Kidney (tissue), 22 donors: ENCODE measurements at places on chromosomes 6 and 20. TPM values are rescaled to one million over a fixed set of nuclear protein-coding genes. Genes with fewer than 3 reads are reported as not detected.

DNA sequence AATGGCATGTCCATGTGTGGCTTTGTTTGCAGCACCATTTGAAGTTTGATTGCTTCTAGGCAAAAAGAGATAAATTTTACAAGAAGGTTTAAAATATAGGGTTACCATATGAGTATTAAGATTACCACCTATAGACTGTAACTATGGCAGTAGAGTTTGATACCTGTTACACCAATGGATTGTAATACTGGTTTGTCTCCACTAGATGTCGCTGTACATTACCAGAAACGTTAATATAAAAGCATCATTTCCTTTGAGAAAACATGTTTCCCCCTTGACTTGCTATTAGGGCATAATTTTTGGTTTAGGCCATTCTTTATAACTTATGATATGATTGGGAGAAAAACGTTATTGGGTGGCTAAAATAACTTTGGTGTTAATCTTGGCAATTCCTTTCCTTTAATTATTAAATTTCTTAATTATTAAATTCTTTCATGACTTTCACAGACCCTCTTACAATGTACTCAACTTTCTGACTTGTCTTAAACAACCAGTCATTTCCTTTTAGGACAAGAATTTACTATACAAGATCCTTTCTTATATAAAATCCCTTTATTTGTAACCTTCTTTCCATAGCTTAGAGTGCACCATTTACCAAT is 42.8 kb downstream of the HLA-DPB1 start:
- no peak overlapping the region for H3K27ac ChIP-seq
- no peaks in the 10 kb centered on the region for H3K36me3 ChIP-seq
- H3K27me3 ChIP-seq: peaks cover 3% of the 10 kb centered on the region
- no peaks in the 10 kb centered on the region for H3K4me1 ChIP-seq
- no peak overlapping the region for H3K4me3 ChIP-seq

DNA sequence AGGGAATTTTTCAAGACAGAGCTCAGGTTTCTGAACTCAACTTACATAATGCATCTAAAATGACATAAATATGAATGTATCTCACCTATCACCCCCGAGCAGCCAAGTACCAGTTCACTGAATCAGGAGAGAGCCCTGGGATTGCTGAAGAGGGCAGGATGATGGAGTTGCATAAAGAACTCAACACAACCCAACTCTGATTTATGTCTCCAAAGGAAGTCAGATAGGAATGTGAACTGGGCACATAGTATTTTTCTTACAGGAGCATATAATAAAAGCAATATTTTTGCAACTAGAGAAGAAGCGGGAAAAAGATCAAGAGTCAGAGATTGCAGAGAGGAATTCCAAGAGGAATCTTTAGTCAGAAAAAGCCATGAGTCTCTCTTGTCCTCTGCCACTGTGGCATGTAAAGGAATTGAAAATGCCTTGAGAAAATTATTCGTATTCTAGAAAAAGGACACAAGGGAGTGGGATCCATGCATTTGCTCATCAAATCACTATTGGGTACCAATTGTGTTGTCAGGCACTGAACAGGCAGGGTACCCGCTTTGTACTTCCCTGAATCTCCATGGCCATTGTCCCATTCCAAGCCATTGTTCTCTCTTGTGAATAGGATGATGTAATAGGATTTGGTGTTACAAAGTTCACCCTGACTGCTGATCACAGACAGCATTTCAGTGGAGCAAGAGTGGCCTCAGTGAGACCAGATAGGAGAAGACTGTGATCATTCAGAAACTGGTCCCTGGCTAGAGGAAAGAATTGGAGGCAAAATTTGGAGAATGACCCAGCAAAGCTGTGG is 16.3 kb downstream of the RIN2 start:
- H3K27me3 ChIP-seq: no peaks in the 10 kb centered on the region
- H3K4me3 ChIP-seq: no peak overlapping the region
- peaks cover 18% of the 10 kb centered on the region for H3K4me1 ChIP-seq
- H3K27ac ChIP-seq: no peak overlapping the region
- DNase-seq: no peak

Gene ANKEF1
- 6.6 TPM for total RNA-seq

Gene PTCRA
- not detected for total RNA-seq

Gene BNIP5
- 0.44 TPM for total RNA-seq

- no peaks in the 10 kb centered on the region for H3K27me3 ChIP-seq
- no peak overlapping the region for H3K27ac ChIP-seq
- no peak overlapping the region for H3K4me3 ChIP-seq
- DNase-seq: no peak
- H3K36me3 ChIP-seq: peaks cover 6% of the 10 kb centered on the region
These were observed 17.2 kb downstream of the MCM9 start for GRCh38 chr6:118917546-118918328.

Gene TBC1D22B
- 12.8 TPM for total RNA-seq

GRCh38 chr6:99822741-99823512 is 171.1 kb downstream of the MCHR2 start:
- H3K36me3 ChIP-seq: no peaks in the 10 kb centered on the region
- no peak overlapping the region for H3K27ac ChIP-seq
- no peaks in the 10 kb centered on the region for H3K27me3 ChIP-seq
- no peak for DNase-seq

- H3K27ac ChIP-seq: no peak overlapping the region
- no peak for DNase-seq
- no peaks in the 10 kb centered on the region for H3K36me3 ChIP-seq
- no peak overlapping the region for H3K4me3 ChIP-seq
These were observed 81.8 kb downstream of the PHACTR1 start for GRCh38 chr6:12798326-12798725.

DNA sequence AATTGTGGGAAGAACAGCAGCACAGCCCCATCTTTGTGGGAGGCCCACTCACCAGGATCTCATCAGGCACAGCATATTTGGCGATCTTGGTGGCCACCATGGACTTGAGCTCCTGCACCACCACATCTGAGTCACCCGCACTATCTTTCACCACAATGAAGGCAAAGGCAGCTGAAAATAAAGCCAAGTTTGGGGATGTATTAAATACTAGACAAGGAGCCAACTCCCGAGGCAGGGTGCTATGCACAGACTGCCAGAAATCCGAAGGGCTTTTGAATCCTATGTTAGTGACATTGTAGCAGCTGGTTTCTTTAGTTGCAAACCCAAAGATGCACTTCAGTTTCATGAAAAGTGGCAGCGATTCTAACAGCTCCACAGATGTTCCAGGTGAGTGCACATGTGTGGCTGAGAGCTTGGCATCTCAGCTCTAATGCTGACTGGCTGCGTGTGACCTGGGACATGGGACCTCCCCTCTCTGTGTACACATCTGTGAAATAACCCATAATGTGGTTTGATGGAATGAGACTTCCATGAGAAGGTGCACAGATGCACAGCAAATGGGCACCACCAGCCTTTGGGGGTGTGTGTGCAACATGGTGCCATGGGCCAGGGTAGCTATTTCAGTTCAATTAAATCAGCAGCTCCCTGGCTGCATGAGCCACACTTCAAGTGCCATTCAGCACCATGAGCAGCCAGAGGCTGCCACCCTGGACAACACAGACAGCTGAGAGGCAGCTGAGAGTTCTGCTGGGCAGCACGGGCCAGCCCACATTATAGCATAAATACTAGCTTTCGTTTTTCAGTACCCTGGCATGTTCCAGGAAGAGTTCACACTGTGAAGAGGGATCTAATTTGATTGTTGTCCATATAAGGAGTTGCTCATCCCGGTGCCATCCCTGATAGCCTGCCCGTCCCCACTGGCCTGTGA is 16.9 kb upstream of the APMAP start:
- H3K4me3 ChIP-seq: no peak overlapping the region
- H3K27me3 ChIP-seq: no peaks in the 10 kb centered on the region
- H3K36me3 ChIP-seq: peaks cover 87% of the 10 kb centered on the region
- no peak overlapping the region for H3K27ac ChIP-seq
- peaks cover 5% of the 10 kb centered on the region for H3K4me1 ChIP-seq

GRCh38 chr6:143125455-143125854 is 64.8 kb downstream of the AIG1 start:
- H3K4me1 ChIP-seq: no peaks in the 10 kb centered on the region
- no peak overlapping the region for H3K4me3 ChIP-seq
- no peak for DNase-seq
- no peaks in the 10 kb centered on the region for H3K36me3 ChIP-seq
- no peak overlapping the region for H3K27ac ChIP-seq
- H3K27me3 ChIP-seq: no peaks in the 10 kb centered on the region

DNA sequence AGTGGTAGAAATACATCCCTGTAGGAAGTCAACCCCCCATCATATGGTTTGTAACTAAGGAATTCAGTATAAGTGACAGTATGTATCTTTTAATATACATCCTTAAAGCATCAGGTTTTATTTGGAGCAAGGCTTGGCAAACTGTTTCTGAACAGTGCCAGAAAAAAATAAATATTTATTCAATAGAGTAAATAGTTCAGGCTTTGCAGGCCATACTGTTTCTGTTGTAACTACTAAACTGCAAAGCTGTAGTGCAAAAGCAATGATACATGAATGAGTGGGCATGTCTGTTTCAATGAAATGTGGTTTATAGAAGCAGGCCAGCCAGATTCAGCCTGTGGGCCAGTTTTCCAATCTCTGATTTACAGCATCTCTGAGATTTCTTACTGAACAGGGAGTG is 977 bp downstream of the MEI4 start:
- no peak overlapping the region for H3K4me3 ChIP-seq
- no peaks in the 10 kb centered on the region for H3K27me3 ChIP-seq
- no peak overlapping the region for H3K27ac ChIP-seq
- no peaks in the 10 kb centered on the region for H3K36me3 ChIP-seq
- no peak for DNase-seq
- H3K4me1 ChIP-seq: no peaks in the 10 kb centered on the region

Gene SNAP25
- 6.2 TPM for total RNA-seq

- no peaks in the 10 kb centered on the region for H3K4me1 ChIP-seq
- no peak overlapping the region for H3K27ac ChIP-seq
- no peaks in the 10 kb centered on the region for H3K36me3 ChIP-seq
- H3K4me3 ChIP-seq: no peak overlapping the region
- no peaks in the 10 kb centered on the region for H3K27me3 ChIP-seq
- no peak for DNase-seq
These were observed 838.0 kb upstream of the DEFB115 start for GRCh38 chr20:30419466-30419865.

Gene NMBR
- total RNA-seq: not detected

Gene PPT2
- total RNA-seq: 23.0 TPM

GRCh38 chr20:23332467-23332866 is 18.1 kb upstream of the NXT1 start:
- H3K27ac ChIP-seq: no peak overlapping the region
- H3K27me3 ChIP-seq: no peaks in the 10 kb centered on the region
- H3K36me3 ChIP-seq: no peaks in the 10 kb centered on the region
